ENCODE measurements at places on chromosomes 1 and 21.

GRCh38 chr1:43421396-43421795, 31.7 kb downstream of the SZT2 start:
- DNase-seq, result no peak

- no peak for DNase-seq
Measured at GRCh38 chr21:26115899-26116298, 54.7 kb downstream of the APP start.

- DNase-seq, result no peak
Measured at GRCh38 chr1:61071205-61072130, 10.9 kb upstream of the NFIA start.

- DNase-seq, result no peak
Measured at GRCh38 chr21:16330908-16331268, 601.1 kb downstream of the USP25 start.

- no peak for DNase-seq
Measured at GRCh38 chr1:110390692-110391245, at the start of gene SLC16A4. Gene SLC16A4 (minus strand): TSS chr1:110391026. CDS start chr1:110389323, 1,703 bp downstream.

GRCh38 chr1:118564961-118565703, 380.1 kb upstream of the SPAG17 start:
- DNase-seq, result no peak

GRCh38 chr1:178124115-178124514, 30.2 kb downstream of the RASAL2 start:
- no peak for DNase-seq

- DNase-seq, result no peak
Measured at GRCh38 chr1:36776948-36777831, 257.1 kb downstream of the GRIK3 start.

DNA sequence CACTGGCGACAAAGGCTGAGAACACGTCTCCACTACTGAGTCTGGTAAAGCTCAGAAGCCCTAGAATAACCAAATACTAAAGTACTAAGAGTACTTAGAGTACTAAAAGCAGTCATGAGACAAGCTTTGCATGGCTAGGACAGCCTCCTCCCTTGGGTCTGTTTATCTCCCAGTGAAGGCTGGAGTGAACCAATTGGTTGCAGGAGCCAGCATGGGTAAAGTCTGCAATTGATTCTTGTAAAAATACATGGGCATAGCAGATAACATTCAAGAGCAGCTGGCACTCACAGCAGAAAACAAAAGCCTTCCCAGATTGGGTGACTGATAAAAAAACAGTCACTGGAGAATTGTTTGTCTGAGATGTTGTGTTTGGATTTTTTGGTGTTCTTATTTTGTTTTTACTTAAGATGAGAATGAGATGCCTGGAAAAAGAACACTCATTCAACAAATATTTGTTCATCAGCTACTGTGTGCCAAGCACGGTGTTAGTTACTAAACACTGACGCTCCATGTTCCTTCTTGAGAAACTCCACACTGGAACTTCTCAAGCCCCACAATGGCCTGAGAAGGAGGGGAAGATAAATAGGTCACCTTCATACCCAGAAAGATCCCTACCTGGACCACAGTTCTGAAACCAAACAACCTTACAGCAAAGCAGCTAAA, 3.7 kb downstream of the IRF6 start:
- DNase-seq, result no peak

DNA sequence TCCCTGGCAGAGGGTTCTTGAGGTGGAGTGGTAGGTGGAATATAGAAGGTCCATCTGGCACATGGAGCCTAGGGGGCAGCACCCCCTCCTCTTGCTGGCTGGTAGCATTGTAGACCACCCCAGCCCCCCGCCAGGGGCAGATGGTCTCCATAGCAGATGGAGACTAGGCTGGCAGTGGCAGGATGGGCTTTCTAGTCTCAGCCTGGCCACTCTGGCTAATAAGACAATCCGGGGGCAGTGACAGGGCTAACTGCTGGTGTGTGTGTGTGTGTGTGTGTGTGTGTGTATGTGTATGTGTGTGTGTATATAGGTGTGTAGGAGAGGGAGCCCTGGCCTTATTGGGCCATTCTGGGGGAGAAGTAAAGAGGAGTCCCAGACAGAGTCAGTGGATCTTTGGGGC, 16.1 kb downstream of the UTP11 start:
- no peak for DNase-seq

GRCh38 chr21:45011911-45012661, 62.3 kb upstream of the ADARB1 start:
- no peak for DNase-seq

- DNase-seq, result no peak
Measured at GRCh38 chr21:35136586-35137219, 87.6 kb upstream of the RUNX1 start.

GRCh38 chr1:26278724-26279455, 996 bp upstream of the SH3BGRL3 start:
- DNase-seq, result peak; percentile 30

DNA sequence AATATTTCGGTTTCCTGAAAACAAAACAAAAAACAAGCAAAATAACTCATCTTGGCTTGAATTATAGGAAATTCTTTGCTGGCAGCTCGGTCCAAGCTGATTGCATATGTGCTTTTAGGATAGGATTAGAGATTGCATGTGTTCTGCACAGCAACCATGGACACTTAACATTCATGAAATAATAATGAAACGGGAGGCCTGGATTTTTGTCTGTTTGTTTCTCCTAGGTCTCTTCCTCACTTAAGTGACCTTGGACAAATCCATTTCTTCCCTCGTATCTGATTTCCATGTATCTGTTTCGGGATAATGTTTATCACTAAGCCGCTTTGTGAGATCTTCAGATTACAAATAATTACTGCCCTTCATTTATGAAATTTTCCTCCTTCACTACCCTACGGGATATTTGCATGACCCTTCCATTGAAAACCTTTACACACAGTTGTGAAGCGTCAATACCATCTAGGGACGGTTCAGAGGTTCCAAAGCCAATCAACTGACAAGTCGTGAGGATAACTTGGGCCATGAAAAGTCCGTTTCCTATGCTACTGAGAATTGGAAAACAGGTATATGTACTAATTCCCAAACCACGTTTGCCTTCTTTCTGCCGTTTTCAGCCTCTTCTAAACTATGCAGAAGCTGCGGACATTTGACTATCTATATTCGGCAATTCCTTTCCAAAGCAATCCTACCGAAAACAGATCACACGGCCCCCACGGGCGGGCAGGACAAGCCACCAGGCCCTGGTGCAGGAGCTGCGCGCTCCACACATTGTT, 1.3 kb upstream of the H3-3A start:
- DNase-seq, result no peak

DNA sequence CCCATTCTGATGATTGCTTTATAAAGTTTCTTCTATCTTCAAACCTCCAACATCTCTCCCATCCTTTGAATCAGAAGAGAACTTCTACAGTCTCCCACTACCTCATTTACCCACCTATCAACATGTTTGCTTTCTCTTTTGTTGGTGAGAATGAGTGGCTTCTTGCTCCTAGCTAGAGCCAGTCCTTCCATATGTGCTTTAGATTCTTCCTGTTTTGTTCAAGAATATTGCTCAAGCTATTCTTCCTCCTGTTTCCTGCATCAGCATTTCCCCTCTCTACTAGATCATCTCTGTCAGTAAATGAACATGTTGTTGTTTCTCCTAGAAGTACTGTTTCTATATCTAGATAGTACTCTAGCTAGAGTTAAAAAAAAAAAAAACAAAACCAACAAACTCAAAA, 6.3 kb downstream of the ATF6 start:
- DNase-seq, result no peak

DNA sequence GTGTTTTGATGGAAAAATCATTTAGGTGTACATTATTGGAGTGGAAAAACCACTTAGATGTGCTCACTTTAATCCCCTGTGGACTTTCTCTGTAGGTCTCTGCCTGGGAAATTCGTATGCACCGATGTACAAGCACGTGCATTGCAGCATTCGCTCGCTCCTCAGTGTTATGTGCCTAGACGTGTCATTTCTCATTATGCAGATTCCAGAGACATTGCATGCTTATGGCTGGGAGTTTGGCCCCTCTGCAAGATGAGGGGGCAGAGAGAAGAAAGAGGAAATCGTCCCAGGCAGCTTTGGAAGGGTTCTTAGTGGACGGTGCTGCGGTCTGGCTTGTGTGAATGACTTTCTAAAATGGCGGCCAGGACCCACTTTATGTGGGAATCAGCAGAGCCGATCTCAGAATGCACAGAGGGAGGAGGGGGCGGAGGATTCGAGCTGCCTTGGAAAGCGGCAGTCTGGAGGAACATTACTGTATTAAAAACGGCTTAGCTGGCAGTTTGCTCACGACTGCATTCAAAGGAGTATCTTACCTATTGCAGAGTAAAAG, 2.3 kb downstream of the SPEN start:
- no peak for DNase-seq

- DNase-seq, result no peak
Measured at GRCh38 chr1:46569884-46570725, 18.7 kb upstream of the KNCN start.

- DNase-seq, result no peak
Measured at GRCh38 chr1:162404550-162405160, 7.3 kb downstream of the SH2D1B start.

DNA sequence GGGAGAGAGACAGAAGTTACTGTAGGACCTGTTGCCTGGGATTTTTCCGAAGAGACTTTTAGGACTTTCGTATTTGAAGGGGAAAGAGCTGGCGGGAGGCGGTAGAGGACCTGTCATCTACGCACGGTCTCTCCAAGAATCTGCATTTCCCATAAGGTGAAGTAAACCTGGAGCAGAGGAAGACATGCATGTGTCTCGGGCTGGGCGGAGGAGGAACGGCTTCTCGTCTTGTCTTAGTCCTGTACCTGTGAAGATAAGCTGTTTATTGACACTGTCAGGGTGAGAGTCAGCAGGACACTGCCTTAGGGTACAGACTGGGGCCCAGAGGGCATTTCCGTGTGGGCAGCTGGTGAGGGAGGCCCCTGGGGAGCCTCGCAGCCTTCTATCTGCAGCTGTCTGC, 123.4 kb upstream of the COL6A1 start:
- no peak for DNase-seq

GRCh38 chr1:201944639-201945038, 1.7 kb downstream of the LMOD1 start:
- no peak for DNase-seq

GRCh38 chr1:206672011-206672688, 12.6 kb upstream of the MAPKAPK2 start:
- DNase-seq, result no peak

GRCh38 chr1:248828845-248829244, 3.1 kb upstream of the SH3BP5L start:
- DNase-seq, result no peak

DNA sequence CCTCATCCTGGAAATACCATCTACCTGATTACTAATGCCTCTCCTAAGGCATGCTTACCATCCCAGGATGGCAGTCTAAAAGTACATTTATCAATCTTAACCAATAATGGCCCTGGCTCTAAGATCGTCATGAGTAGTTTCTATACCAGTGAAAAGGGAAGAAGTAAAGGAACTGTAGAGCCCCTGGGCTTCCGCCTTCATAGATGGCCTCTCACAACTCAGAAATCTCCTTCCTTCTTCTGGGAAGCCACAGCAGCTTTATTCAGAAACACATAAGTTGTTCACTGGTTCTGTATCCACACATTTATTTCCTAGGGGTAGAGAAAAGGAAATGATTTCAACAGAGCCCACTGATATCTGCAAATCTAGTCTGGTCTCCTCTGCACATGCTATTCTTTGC, 41.0 kb upstream of the CD5L start:
- no peak for DNase-seq

GRCh38 chr1:221240690-221241089, 361.4 kb downstream of the HLX start:
- DNase-seq, result no peak

DNA sequence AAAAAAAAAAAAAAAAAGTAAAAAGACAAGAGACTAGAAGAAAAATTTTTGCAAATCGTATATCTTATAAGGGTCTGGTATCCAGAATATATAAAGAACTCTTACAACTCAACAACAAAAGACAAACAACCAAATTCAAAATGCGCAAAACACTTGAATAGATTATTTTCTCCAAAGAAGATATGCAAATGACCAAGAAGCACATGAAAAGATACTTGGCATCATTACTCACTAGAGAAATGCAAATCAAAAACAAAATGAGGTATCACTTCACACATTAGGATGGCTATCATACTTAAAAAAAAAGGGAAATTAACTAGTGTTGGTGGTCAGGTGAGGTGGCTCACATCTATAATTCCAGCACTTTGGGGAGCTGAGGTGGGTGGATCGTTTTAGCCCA, 12.0 kb upstream of the SLC2A5 start:
- no peak for DNase-seq

DNA sequence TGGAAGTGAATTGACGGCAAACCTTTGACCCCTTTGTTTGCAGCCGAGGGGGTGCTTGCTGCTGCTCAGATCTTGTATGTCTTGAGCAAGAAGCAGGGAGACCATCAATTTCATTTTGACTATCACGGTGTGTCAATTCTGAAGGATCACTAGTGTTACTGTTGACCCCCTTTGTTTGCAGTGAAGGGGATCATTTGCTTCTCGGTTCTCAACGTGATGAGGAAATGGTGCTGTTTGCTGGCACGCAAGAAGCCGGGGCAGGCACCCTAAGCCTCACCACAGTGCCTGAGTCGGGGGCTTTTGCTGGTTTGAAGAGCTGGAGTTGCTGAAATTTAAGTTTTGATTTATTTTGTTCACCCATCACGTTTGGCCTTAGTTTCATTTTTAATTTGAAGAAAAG, 7.5 kb downstream of the RBM15 start:
- DNase-seq, result no peak

- DNase-seq, result peak; percentile 26
Measured at GRCh38 chr1:119275145-119276134, 93.1 kb upstream of the HAO2 start.

GRCh38 chr1:40583980-40584379, 52.5 kb downstream of the ZNF684 start:
- DNase-seq, result no peak

- DNase-seq, result no peak
Measured at GRCh38 chr1:245019910-245020486, 134.8 kb upstream of the KIF26B start.

- DNase-seq, result peak; percentile 24
Measured at GRCh38 chr1:211687462-211688215, 12.2 kb upstream of the NEK2 start.

- DNase-seq, result no peak
Measured at GRCh38 chr1:223784541-223784940, 61.2 kb downstream of the TP53BP2 start.

DNA sequence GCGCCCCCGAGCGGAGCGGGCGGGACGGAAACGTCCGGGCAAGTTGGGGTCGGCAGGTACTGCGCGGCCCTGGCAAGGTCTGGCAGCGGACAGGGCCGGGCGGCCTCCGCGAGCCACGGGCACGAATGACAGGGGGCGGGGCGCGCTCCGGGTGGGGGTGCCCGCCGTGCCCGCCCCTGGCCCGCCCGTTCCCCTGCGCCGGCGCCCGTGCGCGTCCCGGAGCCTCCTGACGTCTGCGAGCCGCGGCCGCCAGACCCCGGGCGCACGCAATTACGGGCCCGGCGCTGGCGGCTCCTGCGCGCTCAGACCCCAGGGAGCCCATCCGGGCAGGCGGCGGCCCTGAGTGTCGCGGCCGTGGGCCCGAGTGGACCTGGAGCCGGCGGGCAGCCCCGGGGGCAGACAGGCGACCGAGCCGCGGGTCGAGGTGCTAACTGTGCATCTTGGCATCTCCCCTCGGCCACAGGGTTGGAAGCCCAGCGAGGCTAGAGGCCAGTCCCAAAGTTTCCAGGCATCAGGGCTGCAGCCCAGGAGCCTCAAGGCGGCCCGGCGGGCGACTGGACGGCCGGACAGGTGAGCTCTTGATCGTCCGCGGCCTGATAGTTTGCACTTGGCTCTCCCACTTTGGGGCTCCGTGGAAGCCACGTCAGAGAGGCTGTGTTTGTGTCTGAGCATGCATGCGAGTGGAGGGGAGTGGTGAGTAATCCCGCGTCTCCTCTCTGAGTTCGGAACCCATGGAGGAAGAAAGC, 918 bp downstream of the MIB2 start:
- DNase-seq, result no peak

All from CD4-positive, alpha-beta T cell treated with Interleukin-15 for 4 hours (primary cell).